ENCODE measurements at places on chromosomes 16 and 17. TPM values are rescaled to one million over a fixed set of nuclear protein-coding genes. Genes with fewer than 3 reads are reported as not detected.

CNTNAP1 gene
- total RNA-seq, result 40.4 TPM

LPO gene
- total RNA-seq, result not detected

EFCAB13 gene
- 2.7 TPM for total RNA-seq

DNA sequence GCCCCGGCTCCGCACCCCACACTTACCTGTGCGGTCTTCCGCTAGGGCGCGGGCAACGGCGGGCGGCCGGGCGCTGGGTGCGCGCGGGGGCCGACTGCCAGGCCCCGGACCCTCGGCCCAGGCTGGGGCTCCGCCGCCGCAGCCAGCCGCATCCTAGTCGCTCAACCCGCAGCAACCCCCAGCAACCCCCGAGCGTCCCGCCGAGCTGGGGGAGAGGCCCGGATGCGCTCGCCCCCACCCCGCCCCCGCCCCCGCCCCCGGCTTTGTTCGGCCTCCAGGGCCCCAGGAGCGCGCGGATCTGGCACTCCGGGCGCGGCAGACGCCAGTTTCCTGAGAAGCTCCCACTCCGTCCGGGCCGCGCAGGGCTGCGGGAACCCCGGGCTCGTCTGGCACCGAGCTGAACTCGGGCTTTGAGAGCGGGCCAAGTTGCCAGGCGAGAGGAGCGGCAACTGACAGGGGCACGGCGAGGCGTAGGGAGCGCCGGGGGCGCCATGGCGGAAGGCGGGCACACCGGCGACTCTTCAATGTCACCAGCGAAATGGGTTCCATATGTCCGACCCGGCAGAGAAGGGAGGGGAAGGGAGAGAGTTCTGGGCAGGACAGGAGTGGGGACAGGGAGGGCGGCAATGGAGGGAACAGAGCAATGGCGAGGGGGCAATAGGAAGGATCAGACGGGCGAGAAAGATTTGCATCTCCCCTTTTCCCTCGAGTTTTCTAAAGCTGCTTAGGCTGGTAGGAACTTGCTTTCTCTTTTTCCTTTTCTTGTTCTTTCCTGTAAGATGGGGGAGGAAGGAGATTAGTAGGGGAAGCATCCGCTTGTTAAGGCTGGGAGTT is 13.7 kb downstream of the HOXB4 start:
- DNase-seq, result no peak

DNA sequence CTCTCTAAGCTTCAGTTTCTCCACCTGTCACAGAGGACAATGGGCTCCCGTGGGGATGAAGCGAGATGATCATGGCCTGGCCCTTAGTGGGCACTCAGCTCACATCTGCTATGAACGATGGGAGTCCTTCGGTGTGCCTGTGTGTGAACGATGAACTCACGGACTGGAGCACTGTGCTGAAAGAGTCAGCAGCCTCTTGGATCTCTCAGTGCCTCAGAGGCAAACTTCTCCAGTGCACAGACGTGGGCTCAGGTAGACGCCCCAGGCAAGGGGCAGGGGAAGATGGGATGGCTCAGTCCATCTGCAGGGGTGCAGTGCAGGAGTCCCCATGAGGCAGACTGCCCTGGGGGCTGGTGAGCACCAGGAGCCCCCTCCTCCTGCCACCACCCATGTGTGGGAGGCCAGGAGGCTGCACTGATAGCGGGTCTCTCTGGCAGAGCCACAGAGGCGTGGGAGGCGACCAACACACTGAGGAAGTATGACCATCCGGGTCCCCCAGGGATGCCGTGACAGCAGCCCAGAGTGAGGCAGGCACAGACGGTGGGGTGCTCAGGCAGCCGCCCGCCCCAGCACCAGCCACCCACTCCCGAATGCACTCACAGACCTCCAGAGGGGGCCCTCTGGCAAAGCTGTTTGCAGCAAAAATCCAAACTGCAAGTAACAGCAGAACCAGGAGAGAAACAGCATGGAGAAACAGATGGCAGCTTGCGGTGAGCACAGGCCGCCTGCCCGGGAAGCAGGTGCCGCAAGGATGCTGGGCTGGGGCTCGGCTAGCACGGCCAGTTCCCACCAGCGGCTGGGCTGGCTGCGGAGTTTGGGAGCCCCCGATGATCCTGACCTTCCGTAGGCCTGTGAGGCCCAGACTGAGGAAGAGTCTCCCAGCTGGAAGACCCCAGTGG is 82.7 kb downstream of the RPH3AL start:
- DNase-seq, result no peak

DNA sequence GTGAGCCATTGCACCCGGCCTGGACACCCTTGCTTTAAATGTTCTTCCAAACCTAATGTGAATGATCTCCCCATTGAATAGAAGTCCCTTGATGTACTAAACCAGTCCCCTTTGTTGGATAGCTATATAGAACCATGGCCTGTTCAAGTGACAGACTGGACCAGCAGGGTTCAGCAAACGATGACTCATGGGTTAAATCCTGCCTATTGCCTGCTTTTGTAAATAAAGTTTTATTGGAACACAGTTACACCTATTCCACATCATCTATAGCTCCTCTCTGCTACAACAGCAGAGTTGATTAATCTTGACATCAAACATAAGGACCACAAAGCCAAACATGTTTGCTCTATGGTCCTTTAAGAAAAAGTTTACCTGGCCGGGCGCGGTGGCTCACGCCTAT is 56.1 kb downstream of the CRISPLD2 start:
- DNase-seq, result no peak

GRCh38 chr17:39555368-39555767 is 52.4 kb downstream of the NEUROD2 start:
- no peak for DNase-seq

GRCh38 chr17:61201211-61201610 is 198.4 kb upstream of the TBX2 start:
- no peak for DNase-seq

DNA sequence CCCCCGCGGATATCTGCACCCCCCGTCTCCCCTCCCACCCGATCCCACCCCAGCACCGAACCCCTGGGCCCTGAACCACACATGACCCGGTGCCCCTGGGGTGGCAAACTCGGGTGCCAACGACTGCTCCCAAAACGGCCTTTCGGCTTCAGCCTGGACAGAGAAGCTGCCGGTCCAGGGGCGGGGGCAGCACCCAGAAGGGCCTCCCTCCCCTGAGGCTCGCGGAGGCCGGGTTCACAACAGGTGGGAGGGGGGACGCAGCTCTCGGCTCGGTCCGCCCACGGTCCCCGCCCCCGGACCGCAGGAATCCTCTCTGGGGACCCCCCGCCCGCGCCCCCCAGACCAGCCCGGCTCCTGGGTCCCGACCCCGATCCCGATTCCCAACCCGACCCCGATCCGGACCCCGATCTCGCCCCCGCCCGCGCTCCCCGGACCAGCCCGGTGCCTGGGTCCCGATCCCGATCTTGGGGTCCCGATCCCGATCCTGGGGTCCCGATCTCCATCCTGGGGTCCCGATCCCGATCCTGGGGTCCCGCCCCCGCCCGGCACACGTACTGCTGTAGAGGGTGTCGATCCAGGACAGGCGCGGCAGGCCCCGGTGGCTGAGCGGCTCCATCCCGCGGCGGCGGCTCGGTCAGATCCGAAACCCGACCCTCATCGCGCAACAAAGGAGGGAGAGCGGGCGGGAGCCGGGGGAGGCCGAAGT is 516 bp downstream of the ABR start:
- no peak for DNase-seq

GRCh38 chr17:62966426-62967204 is 580 bp downstream of the TANC2 start:
- no peak for DNase-seq

DNA sequence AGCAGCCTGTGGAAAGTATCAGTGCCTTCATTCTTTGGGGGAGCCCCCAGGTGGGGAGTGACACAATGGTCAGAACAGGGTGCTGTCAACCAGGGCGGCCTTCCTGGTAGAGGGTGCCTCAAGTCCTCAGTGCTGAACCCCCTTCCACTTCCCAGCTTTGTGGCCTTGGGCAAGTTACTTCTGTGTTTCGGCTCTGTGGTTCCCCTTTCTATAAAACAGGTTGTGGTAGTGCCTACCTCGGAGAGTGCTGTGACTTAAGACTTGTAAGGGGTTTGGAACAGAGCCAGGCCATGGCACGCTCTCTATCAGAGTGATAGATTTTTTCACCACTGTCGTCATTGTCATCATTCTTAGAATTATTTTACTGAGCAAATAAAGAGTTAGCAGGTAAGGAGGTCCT is 141.1 kb downstream of the CCDC182 start:
- DNase-seq, result no peak

DNA sequence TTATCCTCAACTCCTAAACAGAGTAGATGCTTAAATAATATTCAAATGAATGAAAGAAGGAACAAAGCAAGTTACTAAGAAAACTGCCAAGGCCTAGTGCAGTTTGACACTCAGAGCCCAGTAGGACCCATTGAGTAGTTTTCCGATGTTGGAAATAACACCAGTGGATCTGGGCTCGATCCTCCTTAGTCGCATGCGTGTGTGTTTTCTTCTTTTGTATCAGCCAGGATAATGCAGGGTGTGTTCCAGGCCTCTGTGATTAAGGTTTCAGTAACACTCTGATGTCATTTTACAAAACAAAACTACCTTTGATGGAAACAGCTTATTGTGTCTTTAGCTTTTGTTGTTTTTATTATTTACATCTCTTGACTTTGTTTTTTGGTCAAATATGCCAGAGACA is 24.5 kb downstream of the KSR1 start:
- no peak for DNase-seq

DNA sequence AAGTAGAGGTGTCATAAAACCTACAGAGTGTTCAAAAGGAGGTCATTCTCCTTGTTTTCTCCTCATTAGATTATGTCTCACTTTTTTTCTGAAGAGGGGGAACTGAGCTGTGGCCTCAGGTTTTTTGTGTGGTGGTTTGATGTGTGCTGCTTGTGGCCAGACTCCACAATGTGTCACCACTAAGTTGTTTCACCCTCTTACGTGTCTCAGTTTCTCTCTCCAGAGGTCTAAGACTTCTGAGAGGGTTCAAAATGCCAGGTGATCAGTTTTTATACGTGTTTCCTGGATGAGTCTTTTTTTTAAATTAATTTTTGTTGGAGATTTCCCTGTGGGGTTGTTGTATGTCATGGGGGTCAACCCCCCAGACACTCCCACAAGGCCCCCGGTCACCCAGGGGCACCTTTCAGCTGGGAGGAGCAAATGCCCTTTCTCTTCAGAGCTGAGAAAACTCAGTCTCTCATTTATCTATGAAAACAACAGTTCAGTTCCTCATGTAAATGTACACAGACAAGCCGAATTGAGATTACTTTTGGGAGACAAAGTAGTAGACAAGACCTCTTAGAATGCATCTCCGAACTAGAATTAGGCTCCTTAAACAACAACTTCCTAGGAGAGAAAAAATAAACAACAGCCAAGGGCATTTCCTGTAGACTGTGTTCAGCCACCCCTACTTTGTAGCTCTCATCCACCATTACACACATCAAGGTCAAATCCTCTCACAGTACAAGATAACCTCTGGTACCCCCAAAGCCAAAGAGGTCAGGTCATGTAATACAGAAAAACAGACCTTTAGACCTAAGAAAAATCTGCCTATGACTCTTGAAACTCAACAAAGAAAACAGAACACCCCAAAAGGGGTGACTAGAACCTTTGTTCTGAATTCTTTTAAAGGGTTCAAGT is 23.9 kb upstream of the TMEM98 start:
- DNase-seq, result no peak

Data from osteocyte (in vitro differentiated cells).